ENCODE measurements at places on chromosomes 6 and 20.

- no peak for DNase-seq
Observed at GRCh38 chr6:35188886-35189285, 24.9 kb upstream of the SCUBE3 start.

DNA sequence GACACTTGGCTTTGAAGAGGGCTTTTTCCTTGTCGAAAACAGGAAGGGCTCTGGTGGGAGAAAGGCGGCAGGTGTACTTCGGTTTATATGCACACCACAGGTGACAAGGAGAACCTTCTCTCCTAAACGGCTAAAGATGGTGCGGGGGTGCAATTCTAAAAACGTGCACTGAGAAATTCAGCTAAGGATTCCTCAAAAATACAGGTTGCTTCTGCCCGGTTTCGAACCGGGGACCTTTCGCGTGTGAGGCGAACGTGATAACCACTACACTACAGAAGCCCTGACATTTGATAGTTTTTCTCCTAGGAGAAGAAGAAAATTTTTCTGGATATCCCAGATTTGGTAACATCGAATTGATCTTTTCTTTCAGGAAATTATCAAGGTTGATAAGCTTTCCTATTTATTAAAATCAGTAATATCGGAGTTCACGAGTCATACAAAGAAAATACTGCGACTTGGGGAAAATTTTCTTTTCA lies 32.0 kb downstream of the POM121L2 start:
- DNase-seq: no peak

DNA sequence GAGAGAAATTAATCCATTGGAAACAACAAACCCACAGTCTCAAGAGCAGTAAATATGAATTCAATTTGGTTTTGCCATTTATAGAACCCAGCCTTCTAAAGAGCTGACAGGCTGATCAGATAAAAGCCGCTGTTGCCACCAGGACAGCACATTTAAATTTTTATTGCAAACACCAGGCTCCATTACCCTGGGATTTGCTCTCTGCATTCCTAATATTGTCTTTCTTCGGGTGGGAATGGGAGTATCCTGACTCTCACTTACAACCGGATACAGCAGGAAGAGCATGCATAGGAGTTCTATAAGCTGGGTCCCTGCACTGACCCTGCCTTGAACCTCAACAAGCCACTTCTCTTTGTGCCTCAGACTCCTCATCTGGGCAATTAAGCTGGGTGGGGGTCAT lies 142.9 kb downstream of the LRFN2 start:
- no peak for DNase-seq

GRCh38 chr6:150966786-150967185 lies 101.3 kb downstream of the MTHFD1L start:
- DNase-seq: no peak
